Sigmoid colon (tissue), 7 donors: ENCODE measurements at places on chromosomes 11 and 22. TPM values are rescaled to one million over a fixed set of nuclear protein-coding genes. Genes with fewer than 3 reads are reported as not detected.

The VPREB1 gene
- polyA plus RNA-seq: not detected

The MS4A5 gene
- not detected for polyA plus RNA-seq

The MOGAT2 gene
- 98.5 TPM for polyA plus RNA-seq

The UBQLN3 gene
- polyA plus RNA-seq: not detected

The INPP5J gene
- polyA plus RNA-seq: 11.4 TPM

The KIF18A gene
- polyA plus RNA-seq: 2.7 TPM

The HBE1 gene
- polyA plus RNA-seq: not detected

The CEP126 gene
- 1.2 TPM for polyA plus RNA-seq

The ME3 gene
- 10.9 TPM for polyA plus RNA-seq

The OR51B5 gene
- not detected for polyA plus RNA-seq

The SYT12 gene
- 1.1 TPM for polyA plus RNA-seq

The GTSE1 gene
- polyA plus RNA-seq: 14.3 TPM

The TMEM184B gene
- polyA plus RNA-seq: 7.2 TPM
